ENCODE measurements at places on chromosomes 3 and 15.

- DNase-seq = no peak
Observed at GRCh38 chr3:25818335-25818734, 28.4 kb downstream of the OXSM start.

- peak; percentile 22 for DNase-seq
Observed at GRCh38 chr3:113070681-113071113, 79.9 kb downstream of the GTPBP8 start.

DNA sequence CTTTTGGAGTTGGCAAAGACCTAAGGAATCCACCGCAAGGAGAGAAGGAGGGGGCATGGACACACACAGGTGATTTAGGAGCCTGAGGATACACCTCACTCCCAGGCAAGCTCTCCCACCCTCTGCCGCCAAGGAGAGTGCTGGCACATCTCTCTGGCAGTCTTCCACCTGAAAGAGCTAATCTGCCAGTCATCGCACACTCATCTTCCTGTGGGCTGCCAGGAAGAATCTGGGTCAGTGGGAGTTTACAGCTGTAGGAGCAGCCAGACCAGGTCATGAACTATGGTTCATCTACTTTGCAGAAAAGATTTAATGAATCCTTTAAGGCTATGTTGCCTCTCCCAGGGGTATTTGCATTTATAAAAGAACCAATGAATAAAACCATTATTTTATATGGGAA lies 170.6 kb upstream of the TSC22D2 start:
- DNase-seq = no peak

- DNase-seq = no peak
Observed at GRCh38 chr3:16305111-16305541, 40.1 kb downstream of the OXNAD1 start.

DNA sequence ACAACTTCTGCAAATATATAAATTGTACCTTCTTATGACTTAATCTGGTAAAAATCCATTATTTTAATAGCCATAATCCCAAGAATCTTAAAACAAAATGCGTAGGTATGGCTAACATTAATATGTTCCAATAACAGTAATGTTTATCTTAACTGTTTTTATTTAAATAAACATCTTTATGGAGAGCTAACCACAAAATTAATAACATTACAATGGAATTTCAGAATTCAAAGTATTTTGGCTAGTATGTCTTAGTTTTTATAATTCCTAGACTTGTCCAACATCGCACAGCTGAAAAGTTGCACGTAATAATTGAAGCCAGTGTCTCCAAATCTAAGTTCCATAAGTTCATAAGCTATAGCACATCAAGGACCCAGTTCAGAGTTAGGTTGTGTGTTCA lies 47.6 kb downstream of the ANKRD28 start:
- no peak for DNase-seq

- DNase-seq = no peak
Observed at GRCh38 chr15:41961595-41962202, 10.7 kb downstream of the EHD4 start.

DNA sequence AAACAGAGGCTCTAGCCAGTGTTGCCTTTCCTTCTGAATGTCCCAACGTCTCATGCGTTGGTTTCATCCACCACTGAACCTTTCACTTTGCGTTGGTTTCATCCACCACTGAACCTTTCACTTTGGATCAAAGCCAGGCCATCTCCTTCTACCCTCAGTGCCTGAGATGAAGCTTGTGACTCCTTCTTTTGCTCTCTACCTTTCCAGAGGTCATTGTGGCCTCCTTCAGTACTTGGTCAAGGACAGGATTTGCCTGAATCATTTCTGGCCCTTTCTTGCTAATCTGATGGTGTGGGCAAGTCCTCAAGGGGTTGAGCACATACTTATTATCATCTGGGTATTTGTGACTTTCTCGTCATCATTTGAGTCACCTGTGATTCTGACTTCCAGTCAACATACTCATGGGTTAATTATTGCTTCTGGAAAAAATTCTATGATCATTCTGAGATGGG lies 50.0 kb downstream of the SELENOT start:
- no peak for DNase-seq

DNA sequence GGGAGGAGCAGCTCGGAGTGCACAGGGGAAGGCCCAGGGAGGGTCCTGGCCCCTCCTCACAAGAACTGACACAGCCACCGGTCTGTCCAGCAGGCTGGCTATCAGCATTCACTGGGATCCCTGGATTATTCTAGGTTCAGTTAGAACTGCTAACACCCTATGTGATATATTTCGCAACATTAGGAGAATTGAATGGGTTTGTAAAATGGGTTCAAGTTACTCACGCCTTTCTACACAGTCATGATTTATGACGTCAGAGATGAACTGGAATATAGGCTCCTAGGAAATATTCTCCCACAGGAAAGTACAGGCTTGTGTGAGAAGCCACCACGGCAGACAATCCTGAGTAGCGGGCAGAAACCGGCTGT lies 969 bp upstream of the BSN start:
- DNase-seq = no peak

GRCh38 chr15:80461356-80462095 lies 57.3 kb downstream of the ARNT2 start:
- no peak for DNase-seq

DNA sequence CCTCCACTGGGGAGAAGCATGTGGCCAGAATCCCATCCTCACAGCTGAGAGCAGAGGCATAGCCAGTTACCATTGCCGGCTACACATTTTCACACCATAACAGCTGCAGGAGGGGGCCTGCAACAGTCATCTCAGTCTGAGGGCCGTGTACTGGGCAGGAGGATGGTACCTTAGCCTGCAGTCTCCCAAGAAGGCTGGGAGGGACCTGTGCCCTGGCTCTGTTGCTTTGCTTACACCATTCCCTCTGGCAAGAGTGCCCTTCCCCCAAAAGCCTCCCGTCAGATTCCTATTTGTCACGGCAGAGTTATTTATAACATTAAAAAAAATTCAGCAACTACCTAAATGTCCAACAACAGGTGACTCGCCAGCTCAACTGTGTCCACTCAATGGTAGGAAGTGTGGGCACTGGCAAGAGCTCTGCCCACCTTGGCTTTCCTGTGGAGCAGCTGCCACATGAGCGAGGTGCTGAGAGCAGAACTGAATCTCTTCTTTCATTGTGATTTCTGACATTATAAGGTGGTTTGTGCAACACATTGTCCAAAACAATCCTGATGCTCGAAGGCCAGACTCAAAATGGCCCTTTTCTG lies 4.4 kb downstream of the CAMKV start:
- no peak for DNase-seq

- DNase-seq = no peak
Observed at GRCh38 chr3:157175691-157176507, 16.0 kb upstream of the CCNL1 start.

DNA sequence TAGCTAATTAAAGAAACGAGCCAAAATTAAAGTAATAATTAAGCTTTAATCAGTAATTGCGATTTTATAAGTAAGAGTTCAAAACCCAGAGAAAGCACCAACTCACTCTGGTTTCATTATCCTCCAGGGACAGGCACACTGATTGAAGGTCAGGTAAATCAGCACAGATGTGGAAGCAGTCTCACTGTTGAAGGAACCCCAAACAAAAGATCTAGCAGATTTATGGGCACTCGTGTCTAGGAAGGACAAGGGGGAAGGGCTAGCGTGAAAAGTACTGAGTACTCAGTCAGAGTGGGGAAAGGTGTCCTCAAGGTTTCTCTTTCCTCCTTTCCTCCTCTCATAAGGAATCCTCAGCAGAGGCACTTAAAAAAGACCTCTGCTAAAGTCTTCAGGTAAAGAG lies 320.1 kb downstream of the PYDC2 start:
- no peak for DNase-seq

- DNase-seq = peak; percentile 37
Observed at GRCh38 chr3:4776980-4777581, 202.2 kb upstream of the BHLHE40 start.

DNA sequence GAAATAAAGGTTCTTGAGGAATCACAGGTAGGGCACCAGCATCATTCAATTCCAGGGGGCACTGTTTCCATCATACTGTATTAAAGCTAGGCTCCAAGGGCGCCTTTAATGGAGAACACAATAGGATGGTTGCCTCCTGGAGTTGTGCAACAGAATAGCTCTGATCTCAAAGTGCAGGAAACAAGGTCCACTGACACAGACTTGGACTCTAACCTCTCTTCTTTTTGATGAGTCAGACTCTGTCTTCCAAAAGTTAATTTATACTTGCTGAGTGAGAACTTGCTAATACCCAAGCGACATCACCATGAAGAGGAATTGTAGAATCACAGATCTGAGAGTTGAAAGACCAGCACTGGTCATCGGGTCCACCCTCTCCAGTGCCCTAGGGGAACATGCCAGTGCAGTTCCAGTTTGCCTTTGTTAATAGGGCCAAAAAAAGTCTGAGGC lies 94.4 kb upstream of the PHLDB2 start:
- DNase-seq = no peak

GRCh38 chr15:100821327-100821726 lies 58.3 kb upstream of the ALDH1A3 start:
- DNase-seq = no peak

DNA sequence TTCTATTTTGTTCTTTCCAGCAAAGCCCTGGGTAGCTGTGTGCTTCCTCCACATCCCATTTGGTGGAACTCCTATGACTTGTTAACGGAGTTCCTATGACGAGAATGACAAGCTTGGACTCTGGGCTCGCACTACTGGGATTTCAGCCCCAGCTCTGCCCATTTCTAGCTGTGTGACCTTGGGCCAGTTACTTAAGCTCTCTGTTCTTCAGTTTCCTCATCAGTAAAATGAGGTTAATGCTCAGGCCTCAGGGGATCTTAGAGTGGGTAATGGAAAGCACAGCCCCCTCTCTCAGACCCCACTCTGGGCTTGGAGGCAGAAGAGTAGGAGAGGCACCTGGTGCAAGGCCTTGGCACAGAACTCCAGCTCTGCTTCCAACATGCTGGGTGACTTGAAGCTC lies 123.1 kb downstream of the SMAD6 start:
- DNase-seq = no peak

DNA sequence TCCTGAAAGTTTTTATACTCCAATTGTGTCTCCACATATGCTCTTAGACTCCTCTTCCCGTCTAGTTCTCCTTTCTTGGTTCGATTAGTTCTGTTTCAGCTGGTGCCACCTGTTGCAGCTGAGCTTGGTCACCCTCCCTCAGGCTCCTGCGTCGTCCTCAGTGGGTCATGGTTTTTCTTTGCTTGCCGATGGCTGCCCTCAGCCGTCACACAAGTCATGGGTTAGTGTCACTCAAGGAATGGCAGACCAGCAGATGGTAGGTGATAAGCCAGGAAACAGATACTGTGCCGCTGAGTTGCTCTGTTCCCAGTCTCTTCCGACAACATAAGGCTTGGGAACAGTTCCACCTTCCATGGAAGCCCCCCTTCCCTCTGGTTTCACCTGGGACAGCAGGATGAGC lies 109.9 kb downstream of the IGF1R start:
- DNase-seq = no peak

GRCh38 chr3:52196977-52197376 lies 983 bp upstream of the ALAS1 start:
- DNase-seq = no peak

GRCh38 chr3:107578523-107578922 lies 55.8 kb downstream of the BBX start:
- DNase-seq = no peak

DNA sequence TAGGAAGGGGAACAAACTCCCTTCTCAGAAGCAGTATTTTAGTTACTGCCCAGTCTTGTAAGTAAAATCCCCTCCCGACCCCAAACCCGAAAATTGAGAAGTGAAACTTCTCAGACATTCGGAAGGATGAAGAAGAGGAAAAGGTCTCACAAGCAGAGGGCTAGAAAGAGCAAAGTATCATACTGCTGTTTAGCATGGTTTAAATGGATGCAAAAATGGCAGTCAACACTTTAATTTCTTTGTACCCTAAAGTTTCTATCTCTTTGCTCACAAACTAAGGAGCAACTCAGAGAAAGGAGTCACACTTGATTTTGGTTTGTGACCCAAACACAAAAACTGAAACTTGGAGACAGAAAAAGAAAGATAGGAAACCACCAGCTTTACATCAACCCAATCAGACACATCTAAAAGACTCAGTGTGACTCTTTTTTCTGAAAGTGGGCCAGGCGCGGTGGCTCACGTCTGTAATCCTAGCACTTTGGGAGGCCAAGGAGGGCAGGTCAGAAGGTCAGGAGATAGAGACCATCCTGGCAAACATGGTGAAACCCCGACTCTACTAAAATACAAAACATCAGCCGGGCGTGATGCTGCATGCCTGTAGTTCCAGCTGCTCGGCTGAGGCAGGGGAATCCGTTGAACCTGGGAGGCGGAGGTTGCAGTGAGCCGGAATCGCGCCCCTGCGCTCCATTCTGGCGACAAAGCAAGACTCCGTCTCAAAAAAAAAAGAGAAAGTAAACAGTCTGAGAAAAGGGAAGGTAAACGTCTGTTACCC lies 63.2 kb upstream of the ATP11B start:
- DNase-seq = no peak

DNA sequence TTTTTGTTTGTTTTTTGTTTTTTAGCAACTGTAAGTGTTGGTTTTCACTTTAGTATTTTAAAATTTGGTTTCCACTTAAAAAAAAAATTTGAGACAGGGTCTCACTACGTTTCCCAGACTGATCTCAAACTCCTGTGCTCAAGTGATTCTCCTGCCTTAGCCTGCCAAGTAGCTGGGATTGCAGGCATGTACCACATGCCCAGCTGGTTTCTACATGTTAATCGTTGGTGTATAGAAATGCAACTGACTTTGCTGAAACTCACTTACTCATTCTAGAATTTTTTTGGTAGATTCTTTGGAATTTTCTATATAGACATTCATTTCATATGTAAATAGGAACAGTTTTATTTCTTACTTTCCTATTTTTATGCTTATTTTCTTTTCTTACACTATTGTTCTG lies 244.7 kb upstream of the MRPL3 start:
- no peak for DNase-seq

- no peak for DNase-seq
Observed at GRCh38 chr3:29697989-29698388, 417.1 kb downstream of the RBMS3 start.

- DNase-seq = no peak
Observed at GRCh38 chr15:66621491-66622467, 56.0 kb upstream of the LCTL start.

- DNase-seq = no peak
Observed at GRCh38 chr3:64888165-64888564, 200.4 kb upstream of the ADAMTS9 start.

DNA sequence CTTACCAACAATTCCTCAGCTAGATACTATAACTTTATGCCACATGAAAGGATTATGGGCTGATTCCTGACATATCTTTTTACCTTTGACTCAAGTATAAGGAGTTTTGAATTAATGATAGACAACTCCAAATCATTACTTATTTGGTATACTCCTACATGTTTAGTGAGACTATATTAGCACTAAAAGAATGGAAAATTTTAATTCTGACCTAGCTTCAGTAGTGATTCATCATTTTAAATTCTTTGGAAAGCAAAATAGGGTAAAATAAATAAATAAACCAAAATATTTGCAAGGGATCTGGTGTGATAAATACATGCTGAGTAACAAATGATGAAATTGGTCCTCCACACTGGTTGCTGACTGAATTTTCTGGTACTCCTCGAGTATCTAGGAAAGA lies 42.3 kb upstream of the VGLL3 start:
- no peak for DNase-seq

- no peak for DNase-seq
Observed at GRCh38 chr3:135503065-135503759, 462.3 kb upstream of the PPP2R3A start.
